ENCODE measurements at places on chromosomes 12 and 14. TPM values are rescaled to one million over a fixed set of nuclear protein-coding genes. Genes with fewer than 3 reads are reported as not detected.

RERGL gene
- 6.9 TPM for total RNA-seq

TMPRSS12 gene
- total RNA-seq, result not detected

MGST1 gene
- 73.3 TPM for total RNA-seq

E2F7 gene
- 0.36 TPM for total RNA-seq

GRCh38 chr14:72640911-72641485 lies 252.9 kb downstream of the DPF3 start:
- no peaks in the 10 kb centered on the region for H3K4me1 ChIP-seq
- H3K4me3 ChIP-seq, result no peak overlapping the region
- H3K36me3 ChIP-seq, result no peaks in the 10 kb centered on the region
- H3K27ac ChIP-seq, result no peak overlapping the region

CLEC2A gene
- not detected for total RNA-seq

DNA sequence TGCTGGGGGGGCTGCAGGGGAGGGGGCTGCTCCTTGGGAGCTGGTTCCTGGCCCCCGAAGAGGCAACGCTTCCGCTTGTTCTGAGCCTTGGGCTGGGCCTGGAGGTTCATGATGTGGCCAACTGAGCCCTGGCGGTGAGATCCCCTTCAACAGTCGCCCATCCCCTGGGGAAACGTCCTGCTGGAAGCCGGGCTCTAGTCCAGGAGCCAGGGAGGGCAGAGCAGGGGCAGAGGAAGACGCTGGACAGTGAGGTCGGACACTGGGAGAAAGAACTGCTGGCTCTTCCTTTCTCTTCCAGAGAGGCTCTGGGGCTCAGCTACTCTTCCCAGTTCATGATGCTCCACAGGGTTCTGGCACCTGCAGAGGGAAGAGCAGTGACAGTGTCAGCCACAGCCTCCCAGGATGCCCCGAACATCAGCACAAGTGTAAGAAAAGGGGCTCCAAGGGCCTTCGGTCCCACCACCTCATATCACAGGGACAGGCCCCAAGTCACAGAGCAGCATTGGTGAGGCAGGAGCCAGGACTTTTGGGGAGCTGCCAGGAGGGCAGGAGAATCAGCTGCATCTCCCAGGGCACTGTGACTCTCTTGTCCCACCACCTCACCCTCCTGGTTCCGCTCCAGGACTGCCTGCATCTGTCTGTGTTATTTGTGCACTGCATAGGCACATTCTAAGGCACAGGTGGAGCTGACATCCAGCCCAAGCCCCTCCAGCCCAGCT lies 25.9 kb upstream of the PNMA1 start:
- no peaks in the 10 kb centered on the region for H3K27me3 ChIP-seq
- H3K36me3 ChIP-seq, result no peaks in the 10 kb centered on the region
- no peak overlapping the region for H3K4me3 ChIP-seq
- no peaks in the 10 kb centered on the region for H3K4me1 ChIP-seq
- DNase-seq, result no peak
- peak overlapping the region; percentile 87 for H3K27ac ChIP-seq

DNA sequence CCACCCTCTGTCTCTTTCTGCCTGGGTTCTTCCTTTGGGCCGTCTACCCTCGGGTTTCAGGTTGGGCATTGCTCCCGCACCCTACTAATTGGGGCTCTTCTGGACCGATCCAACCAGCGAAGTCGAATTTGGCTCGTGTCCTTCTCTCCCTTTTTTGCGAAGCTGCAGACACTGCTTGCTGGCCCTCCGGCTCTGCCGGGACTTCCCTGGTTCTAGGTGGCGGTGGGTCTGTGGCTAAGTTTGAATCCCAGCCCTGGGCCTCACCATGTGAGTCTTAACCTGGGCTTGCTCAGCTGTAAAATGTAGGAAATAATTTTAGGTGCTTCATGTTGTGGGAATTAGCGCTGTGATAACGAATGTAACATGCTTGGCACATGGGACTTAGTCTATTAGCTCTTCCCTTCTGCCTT lies 418 bp upstream of the CISTR start:
- no peak for DNase-seq
- H3K36me3 ChIP-seq, result no peaks in the 10 kb centered on the region
- H3K4me3 ChIP-seq, result no peak overlapping the region
- H3K27ac ChIP-seq, result no peak overlapping the region

DNA sequence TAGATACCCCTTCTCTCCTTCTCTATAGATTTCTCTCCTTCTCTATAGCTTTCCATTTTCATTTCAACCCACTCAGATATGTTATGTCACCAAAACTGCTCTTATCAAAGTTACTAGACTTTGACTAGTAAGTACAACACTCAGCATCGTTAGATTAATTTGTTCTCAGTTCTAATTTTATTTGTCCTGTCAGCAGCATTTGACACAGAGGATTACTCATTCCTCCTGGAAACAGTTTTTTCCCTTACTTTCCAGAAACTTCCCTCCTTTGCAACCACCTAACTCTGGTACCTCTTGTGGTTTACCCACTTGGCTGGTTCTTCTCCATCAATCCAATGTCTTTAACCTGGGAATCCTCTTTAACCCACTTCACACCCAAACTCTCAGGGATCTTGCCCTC lies 423.7 kb downstream of the TMTC2 start:
- no peak overlapping the region for H3K27ac ChIP-seq
- no peak for DNase-seq
- no peaks in the 10 kb centered on the region for H3K4me1 ChIP-seq
- no peaks in the 10 kb centered on the region for H3K36me3 ChIP-seq
- no peaks in the 10 kb centered on the region for H3K27me3 ChIP-seq

DNA sequence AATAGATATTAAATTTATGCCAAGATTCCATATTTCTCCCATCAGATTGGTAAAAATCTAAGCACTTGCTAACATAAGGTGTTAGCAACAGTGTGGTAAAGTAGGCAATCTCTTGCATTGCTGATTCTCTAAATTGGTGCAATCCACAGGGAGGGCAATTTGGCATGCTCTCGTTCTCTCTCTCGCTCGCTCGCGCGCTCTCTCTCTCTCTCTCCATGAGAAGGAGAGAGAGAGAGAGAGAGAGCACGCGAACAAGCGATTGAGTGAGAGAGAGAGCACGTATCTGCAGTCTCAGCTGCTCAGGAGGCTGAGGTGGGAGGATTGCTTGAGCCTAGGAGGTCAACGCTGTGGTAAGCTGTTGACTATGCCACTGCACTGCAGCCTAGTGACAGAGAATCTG lies 25.9 kb downstream of the PSEN1 start:
- no peak for DNase-seq
- no peaks in the 10 kb centered on the region for H3K27me3 ChIP-seq
- H3K36me3 ChIP-seq, result peaks cover 3% of the 10 kb centered on the region
- no peak overlapping the region for H3K27ac ChIP-seq

DNA sequence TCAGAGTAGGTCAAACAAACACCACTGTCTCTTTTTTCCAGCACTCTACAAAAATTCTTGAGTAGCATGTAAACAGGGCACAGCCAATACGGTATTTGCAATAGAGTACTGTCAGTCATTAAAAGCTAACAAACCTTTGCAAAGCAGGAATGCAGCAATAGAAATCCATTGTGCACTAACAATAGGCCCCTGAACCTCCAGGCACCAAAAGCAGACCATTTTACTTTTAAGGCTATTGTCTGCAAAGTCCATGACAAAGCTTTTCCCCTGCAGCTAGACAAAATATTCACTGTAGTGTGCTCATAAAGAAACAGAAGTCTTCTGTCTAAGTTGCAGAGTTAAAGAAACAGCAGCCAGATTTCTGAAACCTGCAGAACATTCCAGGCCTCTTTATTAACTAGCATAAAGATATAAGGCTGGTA lies 191.9 kb downstream of the SOX5 start:
- H3K4me3 ChIP-seq, result no peak overlapping the region
- no peak overlapping the region for H3K27ac ChIP-seq
- H3K36me3 ChIP-seq, result no peaks in the 10 kb centered on the region
- DNase-seq, result no peak
- H3K4me1 ChIP-seq, result no peaks in the 10 kb centered on the region
- H3K27me3 ChIP-seq, result no peaks in the 10 kb centered on the region

SGPP1 gene
- 14.4 TPM for total RNA-seq

SRGAP1 gene
- 10.1 TPM for total RNA-seq

CD27 gene
- total RNA-seq, result 1.2 TPM
